ENCODE measurements at places on chromosomes 1 and 21.

DNA sequence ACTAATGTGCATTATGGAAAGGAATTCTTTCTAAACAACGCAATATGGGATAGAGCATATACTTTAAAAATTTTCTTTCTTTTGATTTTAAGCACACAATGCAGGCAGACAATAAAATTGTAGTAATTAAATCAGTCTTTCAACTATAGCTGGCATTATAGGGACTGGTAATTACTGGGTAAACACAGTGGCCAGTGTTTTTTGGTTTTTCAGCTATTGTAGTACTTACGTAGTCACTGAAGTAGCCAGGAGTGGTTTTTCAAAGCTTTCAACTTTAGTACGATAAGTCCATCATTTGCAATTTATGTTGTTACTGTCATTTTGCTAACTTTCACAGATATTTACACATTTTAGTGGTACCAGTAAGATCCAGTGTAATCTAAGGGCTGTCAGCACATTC is 50.6 kb downstream of the RAB3GAP2 start:
- DNase-seq, result no peak

- no peak for DNase-seq
Measured at GRCh38 chr1:56473582-56474270, 105.6 kb downstream of the PLPP3 start.

DNA sequence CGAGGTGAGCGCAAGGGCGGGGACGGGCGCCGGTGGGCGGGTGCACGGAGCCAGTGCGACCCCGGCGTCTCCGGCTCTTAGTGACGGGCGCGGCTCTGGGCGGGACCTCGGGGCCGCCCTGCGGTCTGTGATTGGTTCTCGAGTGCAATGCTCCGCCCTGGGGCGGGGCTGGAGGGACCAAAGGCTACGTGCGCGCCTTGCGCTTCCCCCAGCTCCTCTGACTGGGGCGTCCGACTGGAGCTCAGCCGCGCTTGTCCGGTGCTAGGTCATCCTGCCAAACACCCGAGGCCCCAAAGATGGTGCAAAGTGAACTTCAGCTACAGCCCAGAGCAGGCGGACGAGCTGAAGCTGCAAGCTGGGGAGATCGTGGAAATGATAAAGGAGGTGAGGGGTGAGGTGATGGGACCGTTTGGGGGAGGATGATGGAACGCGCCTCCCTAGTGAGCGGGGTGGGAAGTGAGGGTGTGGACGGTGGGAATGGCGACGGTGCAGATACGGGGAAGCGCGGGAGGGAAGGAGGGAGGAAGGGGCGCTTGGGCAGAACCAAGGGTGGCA is 811 bp downstream of the SH3D21 start:
- DNase-seq, result peak; percentile 94

DNA sequence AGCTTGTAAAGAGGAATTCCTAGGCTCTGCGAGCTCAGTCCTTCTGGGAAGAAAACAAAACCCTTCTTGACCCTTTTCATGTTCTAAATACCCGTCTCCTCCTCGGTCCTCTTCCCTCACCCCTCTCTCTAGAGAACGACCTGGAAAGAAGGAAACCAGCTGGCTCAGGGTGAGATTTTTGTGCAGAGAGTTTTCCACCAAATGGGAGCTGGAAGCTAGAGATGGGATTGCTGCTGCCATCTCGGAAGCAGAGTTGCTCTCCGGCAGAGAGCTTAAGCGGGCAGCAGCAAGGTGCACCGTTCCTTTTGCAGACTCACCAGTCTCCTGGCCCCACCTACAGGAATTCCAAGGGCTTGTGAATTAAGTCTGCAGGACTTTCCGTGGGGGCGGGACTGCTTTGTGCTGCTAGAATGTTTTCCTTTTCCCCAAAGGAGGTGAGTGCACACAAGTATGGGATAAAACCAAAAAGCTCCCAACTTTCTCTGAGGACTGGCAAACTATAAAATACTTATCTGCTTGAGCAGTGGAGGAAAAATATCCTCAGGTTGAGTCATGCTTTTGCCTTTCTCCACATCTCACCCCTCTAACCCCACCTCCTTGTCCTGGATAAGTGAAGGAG is 29.1 kb upstream of the KIAA0040 start:
- no peak for DNase-seq

- DNase-seq, result no peak
Measured at GRCh38 chr1:21869620-21870121, 57.6 kb downstream of the LDLRAD2 start.

DNA sequence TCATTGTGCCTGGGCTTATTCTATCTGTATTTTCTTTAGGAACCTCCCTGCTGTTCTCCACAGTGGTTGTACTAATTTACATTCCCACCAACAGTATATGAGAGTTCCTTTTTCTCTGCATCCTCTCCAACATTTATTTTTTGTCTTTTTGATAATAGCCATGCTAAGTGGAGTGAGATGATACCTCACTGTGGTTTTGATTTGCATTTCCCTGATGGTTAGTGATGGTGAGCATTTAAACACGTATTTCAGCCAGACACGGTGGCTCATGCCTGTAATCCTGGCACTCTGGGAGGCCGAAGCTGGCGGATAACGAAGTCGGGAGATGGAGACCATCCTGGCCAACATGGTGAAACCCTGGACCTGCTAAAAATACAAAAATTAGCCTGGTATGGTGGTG is 57.9 kb downstream of the SLAMF6 start:
- DNase-seq, result no peak

DNA sequence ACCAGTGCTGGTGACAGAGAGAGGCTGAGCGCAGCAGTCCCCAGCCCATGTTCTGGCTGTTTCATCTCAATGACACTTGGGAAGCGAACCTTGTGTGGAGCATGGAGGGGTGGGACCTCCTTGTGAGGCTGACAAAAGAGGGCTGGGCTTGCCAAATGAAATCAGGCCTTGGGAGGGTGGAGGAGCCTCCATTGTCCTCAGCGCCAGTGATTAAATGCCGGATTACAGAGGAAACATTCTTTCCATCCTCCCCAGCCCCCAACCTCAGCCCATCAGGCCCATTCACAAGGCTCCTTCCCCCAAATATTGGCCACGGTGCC is 63.3 kb upstream of the PAXBP1 start:
- no peak for DNase-seq

- DNase-seq, result no peak
Measured at GRCh38 chr1:8862528-8862927, 16.0 kb downstream of the ENO1 start.

DNA sequence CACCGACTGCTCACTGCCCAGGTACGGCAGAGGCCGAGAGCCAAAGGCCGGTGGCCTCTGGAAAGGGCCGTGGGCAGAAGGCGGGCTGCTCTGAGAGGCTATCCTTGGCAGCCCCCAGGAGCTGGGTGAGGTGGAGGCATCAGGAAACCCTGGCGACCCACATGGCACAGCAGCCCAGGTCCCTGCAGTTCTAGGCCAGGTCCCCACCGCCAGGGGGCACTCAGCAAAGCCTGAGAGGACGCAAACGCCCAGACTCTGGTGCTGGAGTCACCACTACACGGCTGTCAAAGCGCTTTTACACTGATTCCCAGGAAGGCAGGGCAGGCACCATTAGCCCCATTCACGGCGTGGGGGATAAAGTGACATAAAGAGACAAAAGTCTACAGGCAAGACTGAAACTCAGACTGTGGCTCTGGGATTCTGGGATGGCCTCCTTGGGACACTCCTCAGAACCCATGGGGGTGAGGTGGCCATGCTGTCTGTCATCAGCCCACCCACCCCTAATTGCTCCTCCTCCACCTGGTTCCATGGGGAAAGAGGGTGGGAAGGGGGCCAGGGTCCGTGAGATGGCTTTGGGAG is 4.9 kb downstream of the PLEKHG5 start:
- peak; percentile 87 for DNase-seq

- DNase-seq, result no peak
Measured at GRCh38 chr1:10338611-10339010, 60.3 kb upstream of the PGD start.

- DNase-seq, result no peak
Measured at GRCh38 chr1:186681801-186682200, 1.6 kb upstream of the PTGS2 start.

GRCh38 chr1:24351918-24352627 is 32.9 kb downstream of the GRHL3 start:
- no peak for DNase-seq

GRCh38 chr1:239633432-239633831 is 247.1 kb downstream of the CHRM3 start:
- no peak for DNase-seq

DNA sequence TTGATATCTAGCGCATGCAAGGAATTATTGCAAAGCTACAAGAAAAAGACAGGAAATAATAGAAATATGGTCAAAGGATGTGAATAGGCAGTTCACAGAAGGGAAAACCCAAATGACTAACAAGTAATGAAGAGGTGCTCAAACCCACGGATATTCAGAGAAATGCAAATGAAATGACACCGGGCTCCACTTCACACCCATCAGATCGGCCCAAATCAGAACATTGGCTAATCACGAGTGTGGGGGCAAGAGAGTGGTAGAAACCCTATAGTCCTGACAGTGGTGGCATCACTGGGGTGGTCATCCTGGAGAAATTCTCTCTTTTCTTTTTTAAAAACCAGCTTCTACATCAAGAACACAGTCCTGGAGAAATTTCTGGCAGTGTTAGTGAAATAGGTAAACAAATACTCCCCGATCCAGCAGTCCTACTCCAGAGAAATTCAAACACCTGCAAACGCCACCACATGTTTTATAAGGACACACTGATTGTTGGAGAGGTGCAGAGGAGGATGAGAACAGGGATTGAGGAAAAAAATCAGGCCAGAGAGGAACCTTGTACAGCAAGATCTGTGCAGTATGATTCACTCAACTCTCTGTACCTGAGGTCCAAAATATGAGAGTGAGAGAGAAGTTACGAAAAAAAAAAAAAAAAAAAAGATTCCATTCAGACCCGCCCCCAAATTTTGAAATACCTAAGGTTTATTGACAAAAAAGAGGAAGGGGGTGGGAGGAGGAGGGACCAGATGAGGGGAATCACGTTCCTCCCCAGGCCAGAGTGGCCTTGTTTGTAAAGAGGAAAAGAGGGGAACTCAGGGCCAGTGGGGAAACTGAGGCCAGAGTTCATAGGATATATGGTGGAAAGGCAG is 9.2 kb upstream of the TNFRSF1B start:
- DNase-seq, result no peak

GRCh38 chr21:43188181-43188580 is 19.4 kb downstream of the CRYAA start:
- no peak for DNase-seq

- no peak for DNase-seq
Measured at GRCh38 chr1:45859221-45859620, 55.8 kb downstream of the MAST2 start.

DNA sequence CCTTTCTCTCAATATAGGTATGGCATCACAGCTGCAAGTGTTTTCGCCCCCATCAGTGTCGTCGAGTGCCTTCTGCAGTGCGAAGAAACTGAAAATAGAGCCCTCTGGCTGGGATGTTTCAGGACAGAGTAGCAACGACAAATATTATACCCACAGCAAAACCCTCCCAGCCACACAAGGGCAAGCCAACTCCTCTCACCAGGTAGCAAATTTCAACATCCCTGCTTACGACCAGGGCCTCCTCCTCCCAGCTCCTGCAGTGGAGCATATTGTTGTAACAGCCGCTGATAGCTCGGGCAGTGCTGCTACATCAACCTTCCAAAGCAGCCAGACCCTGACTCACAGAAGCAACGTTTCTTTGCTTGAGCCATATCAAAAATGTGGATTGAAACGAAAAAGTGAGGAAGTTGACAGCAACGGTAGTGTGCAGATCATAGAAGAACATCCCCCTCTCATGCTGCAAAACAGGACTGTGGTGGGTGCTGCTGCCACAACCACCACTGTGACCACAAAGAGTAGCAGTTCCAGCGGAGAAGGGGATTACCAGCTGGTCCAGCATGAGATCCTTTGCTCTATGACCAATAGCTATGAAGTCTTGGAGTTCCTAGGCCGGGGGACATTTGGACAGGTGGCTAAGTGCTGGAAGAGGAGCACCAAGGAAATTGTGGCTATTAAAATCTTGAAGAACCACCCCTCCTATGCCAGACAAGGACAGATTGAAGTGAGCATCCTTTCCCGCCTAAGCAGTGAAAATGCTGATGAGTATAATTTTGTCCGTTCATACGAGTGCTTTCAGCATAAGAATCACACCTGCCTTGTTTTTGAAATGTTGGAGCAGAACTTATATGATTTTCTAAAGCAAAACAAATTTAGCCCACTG is 11.5 kb downstream of the HIPK1 start:
- DNase-seq, result peak; percentile 40

GRCh38 chr1:233333086-233333485 is 5.6 kb downstream of the MAP3K21 start:
- no peak for DNase-seq

DNA sequence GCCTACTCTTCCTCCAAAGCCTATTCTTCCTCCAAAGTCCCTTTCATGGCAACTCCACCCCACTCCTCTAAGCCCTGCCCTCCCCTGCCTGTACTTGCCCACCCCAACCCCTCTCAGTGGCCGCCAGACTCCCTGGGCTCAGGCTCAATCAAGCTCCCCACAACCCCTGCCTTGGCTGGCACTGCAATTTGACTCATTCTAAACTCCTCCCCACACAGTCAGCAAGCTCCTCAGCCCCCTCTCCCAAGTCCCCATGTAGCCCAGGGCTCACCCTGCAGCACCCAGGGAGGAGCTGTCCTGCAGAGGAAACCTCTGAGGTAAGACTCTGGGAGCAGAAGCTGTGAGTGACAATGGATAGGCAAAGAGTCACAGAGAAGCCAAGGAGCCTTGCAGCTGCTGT is 3.6 kb upstream of the VSIG8 start:
- no peak for DNase-seq

GRCh38 chr1:212484701-212485570 is 52.2 kb downstream of the NENF start:
- no peak for DNase-seq

- DNase-seq, result no peak
Measured at GRCh38 chr1:3530926-3531818, 76.7 kb downstream of the ARHGEF16 start.
